ENCODE measurements at places on chromosomes 5 and 9.

DNA sequence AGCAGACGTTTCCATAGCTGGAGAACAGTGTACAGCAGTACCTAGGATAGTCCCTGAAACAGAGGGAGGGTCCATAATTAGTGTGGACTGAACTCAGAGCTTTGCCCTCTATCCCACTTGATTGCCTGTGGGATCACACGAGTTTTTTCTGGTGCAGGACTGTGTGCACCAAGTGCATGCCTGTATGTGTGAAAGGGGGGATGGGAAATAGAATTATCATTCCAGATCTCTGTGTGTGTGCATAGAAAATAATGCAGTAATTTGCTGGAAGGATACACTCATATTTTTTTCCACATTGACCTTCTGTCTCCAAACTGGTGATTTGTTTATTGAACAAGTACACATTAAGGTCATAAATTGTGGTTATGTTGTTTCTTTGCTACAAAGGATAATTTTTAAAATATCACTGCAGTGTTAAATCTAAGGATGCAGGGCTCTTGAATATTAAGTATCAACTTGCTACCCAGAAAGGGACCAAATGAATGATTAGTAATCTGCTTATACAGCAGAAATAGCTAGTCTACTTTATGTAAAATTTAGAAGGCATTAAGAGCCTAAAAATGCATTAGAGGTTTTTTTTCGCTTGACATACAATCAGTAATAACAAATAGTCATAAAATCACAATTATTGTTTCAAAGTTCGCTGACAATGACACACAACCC is 292.9 kb downstream of the CDH18 start:
- DNase-seq: no peak

DNA sequence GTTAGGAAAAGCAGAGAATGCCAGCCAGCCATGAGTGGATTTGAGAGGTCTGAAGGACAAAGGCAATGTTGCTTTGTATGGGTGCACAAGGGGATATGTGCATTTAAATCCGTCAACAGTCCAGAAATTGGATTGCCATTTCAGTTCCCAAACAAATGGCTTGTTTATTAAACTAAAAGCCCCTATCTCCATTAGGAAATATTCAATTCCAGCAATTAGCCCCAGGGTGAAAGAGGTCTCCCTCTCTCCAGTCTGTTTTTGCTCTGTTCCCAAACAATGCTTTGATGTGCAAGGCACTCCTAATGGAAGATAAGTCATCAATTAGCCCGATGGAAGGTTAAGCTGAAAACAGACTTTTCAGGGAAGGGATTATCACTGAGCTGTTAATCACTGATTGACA is 101.3 kb downstream of the C9orf152 start:
- no peak for DNase-seq

DNA sequence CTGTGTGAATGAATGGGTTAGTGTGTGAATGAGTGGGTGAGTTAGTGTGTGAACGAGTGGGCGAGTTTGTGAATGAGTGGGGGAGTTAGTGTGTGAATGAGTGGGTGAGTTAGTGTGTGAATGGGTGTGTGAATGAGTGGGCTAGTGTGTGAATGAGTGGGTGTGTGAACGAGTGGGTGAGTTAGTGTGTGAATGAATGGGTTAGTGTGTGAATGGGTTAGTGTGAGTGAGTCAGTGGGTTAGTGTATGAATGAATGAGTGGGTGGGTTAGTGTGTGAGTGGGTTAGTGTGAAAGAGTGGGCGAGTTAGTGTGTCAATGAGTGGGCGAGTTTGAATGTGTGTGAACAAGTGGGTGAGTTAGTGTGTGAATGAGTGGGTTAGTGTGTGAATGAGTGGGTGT is 35.5 kb downstream of the NKD2 start:
- no peak for DNase-seq

- DNase-seq: no peak
Observed at GRCh38 chr9:137445930-137446431, 4.8 kb upstream of the ENTPD8 start.

GRCh38 chr5:141412854-141413539 is at the start of gene PCDHGA10:
PCDHGA10 (plus strand) TSS chr5:141412987; CDS start chr5:141413176, 189 bp downstream.
- DNase-seq: peak; percentile 42

- no peak for DNase-seq
Observed at GRCh38 chr9:131759017-131759647, 19.3 kb upstream of the RAPGEF1 start.

DNA sequence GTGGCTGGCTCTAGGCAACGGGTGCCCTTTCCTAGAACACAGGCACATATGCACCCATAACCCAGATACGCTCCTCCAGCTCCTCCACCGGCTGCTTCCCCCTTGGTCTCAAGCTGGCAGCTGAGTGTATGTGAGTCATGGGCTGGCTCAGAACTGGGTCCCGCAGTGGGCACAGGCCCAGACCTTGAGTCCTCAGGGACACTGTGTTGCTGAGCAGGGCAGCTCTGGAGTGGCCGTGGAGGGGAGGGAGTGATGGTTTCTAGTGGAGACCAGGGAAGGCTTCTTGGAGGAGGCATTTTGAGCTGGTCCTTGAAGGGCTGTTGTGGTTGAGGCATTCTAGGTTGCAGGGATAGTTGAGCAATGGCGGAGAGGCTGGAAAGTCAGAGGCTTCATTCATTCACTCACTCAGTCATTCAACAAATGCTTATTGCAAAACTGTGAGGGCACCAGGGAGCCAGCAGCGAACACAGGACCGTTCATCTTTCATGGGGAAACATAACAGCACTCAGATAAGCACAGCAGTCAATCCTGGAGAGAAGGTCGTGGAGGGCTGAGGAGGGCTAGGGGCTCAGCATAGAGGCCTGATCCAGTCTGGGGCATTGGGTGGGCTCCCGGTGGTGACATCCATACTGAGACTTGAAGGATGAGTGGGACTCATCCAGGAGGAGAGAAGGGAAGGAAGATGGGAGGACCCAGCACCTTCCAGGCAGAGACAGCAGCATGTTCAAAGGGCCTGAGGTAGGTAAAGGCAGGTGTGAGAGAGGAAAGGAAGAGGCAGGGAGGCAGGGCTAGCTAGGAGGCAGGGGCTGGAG is 2.4 kb downstream of the BBLN start:
- no peak for DNase-seq

DNA sequence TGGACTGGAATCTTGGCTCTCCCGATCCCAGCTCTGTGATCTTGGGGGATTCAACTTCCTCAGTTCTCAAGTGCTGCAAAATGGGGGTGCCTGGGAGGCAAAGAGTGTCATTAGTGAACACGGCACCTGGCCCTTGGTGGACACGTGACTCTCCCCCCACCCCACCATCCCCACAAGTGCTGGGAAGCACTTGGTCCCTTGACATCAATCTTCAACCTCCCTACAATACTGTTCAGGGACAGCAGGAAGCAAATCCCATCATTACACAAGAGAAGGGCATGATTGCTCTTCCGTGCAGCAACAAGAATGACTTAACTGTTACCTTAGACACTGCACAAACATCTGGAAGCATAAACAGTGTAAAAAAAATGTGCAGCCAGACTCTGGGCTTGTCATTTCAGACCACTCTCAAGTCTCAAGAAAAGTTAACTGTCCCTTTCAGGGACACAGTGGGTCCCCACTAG is 61.4 kb downstream of the PSMB7 start:
- DNase-seq: no peak
